ENCODE measurements at places on chromosomes 2 and 18. TPM values are rescaled to one million over a fixed set of nuclear protein-coding genes. Genes with fewer than 3 reads are reported as not detected.

The STARD6 gene
- not detected for total RNA-seq

The GALNT13 gene
- total RNA-seq, result 11.2 TPM

The UGT1A7 gene
- not detected for total RNA-seq

The RAB1A gene
- 201 TPM for total RNA-seq

The LYPD1 gene
- 33.9 TPM for total RNA-seq

The FSHR gene
- not detected for total RNA-seq

The SLC39A6 gene
- total RNA-seq, result 48.7 TPM
